ENCODE measurements at places on chromosomes 4 and X. TPM values are rescaled to one million over a fixed set of nuclear protein-coding genes. Genes with fewer than 3 reads are reported as not detected.

DNA sequence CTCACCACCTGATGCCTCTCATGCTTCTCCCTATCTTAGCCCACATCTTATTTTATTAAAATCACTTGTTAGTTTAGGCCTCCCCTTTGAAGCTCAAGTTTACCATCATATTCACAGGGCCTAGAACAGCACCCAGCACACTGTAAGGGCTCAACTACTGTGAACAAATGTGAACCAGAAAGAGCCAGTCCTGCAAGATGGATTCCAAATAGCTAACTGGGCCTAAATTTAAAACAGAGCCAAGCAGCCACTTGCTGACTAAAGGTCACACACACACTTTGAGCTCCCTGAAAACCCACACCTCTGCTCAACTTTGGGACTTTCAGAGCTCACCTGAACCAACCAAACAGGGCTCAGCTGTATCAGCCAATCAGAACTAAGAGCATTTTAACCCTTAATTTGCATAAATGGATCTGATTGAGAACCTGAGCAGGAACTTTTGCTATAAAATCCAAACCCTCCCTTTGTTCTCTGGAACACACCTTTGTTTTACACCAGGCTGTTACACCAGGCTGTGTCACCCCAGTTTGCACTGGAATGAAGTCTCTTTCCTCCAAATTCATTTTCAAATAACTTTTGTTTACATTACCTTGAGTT, 62.1 kb upstream of the EXOC1L start:
- DNase-seq = peak; percentile 14

DNA sequence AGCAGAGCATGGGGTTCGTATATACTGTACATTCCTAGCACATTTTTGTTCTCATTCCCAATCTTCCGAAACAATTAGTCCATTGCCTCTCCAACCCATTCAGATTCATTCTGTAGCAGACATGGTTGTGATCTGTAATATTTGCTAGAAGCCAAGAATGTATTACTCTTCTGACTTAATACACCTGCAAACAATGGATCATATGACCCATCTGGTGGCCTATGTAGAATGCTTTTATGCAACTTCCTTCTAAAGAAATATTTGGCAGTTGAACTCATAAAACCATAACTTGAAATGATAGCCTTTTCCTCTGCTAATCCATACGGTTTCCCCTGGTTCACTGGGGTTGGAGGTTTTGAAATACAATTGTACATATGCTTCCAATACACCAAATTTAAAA, 32.8 kb upstream of the SGMS2 start:
- no peak for DNase-seq

GRCh38 chr4:186500721-186501304, 54.6 kb downstream of the MTNR1A start:
- no peak for DNase-seq

DNA sequence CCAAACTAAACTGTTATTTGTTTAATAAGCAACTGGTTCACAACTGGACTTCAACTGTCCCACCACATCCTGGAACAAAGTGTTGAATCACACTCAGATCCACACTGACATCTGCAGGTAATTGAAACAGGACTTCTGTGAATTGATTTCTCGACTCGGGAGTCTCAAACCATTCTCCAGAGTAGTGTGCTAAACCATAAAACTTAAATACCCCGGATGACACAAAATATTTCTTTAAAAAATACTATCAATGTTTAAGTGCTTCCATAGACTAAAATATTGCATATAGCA, 95.4 kb upstream of the PLAC1 start:
- no peak for DNase-seq

GRCh38 chrX:46408553-46409407, 136.4 kb downstream of the ZNF674 start:
- DNase-seq = peak; percentile 78

DNA sequence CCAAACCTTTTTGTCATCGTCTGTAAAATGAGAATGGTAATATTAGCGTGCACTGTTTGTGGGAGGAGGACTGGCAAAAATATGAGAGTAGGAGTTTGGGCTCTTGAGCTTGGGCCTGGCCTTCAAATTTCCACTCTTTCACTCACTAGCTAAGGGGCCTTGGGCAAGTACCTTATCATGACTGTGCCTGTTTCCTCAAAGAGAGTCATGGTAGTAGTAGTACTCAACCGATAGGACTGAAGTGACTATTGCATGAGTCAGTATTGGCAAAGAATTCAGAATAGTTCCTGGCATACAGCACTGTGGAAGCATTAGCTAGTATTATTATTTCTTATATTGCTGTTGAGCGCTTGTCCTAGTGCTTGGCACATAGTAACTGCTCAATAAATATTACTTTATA, 16.0 kb upstream of the RBM3 start:
- DNase-seq = no peak

GRCh38 chr4:147971116-147971515, 239.2 kb downstream of the ARHGAP10 start:
- DNase-seq = no peak

DNA sequence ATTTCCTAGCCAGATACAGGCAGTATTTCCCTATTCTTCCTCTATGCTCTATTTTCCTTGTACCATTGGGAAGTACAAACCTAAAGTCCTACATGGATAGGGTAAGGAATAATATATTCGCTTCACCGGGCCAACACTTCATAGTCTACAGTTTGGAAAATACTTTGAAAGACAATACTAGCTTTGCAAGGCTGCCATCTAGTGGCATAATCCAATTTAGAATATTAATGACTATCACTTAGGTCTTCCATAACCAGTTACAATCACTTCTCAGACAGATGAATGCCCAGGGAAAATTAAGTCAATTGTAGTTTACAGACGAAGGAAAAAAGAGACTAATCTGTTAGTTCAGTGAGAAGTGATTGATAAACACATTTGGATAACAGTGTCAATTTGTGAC, 141.0 kb upstream of the FAM47C start:
- DNase-seq = no peak

DNA sequence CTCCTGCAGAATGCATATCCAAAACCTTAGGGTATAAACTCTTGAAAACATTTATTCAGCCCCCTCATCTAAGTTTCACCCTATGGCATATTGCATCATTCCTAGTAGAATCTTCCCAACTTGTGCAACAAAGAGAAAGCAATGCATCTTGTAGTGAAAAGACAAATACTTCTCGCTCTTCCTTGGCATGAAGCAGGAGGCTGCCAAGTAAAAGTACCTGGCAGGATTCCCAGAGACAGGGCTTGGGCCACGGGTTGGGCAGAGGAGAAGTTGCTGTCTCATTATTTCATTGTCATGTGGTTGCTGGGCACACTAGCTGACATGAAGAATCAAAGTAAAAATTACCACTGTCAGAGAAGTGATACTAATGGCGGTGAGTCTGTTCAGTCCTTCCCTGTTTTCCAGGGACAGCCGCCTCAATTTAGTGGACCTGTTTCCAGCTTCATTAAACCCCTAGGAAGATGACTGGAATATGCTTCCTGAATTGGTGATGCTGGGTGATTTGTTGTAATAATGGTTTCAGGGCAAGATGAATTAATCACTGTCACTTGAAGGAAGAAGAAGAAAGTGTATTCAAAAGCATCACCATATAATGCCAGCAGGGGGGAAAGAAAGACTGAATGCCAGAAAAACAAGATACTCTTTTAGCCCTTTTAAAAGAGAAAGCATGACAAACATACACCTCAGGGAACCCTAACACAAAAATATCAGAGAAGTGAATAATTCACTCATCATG, 380.5 kb upstream of the IGFBP7 start:
- DNase-seq = no peak

- no peak for DNase-seq
Observed at GRCh38 chrX:125131164-125131563, 188.5 kb upstream of the TEX13C start.

GRCh38 chrX:10015723-10016518, 48.8 kb downstream of the CLDN34 start:
- no peak for DNase-seq

DNA sequence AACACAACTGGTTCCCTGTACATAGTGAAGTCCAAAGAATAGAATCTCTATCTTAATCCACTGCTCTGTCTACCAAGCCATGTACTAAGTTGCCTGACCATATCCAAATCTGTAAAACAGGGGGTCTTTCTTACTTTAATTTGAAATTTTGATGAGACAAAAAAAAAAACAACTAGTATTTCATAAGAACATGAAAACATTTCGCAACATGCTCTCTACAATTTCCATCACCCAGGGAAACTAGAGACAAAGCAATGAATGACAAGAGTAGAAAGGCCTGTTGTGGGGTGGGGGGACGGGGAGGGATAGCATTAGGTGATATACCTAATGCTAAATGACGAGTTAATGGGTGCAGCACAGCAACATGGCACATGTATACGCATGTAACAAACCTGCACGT, 279.9 kb downstream of the PPP3CA start:
- no peak for DNase-seq

GRCh38 chr4:17889692-17890091, 78.9 kb downstream of the NCAPG start:
- no peak for DNase-seq

GRCh38 chr4:32700838-32701237, 1980.7 kb downstream of the PCDH7 start:
- DNase-seq = no peak

DNA sequence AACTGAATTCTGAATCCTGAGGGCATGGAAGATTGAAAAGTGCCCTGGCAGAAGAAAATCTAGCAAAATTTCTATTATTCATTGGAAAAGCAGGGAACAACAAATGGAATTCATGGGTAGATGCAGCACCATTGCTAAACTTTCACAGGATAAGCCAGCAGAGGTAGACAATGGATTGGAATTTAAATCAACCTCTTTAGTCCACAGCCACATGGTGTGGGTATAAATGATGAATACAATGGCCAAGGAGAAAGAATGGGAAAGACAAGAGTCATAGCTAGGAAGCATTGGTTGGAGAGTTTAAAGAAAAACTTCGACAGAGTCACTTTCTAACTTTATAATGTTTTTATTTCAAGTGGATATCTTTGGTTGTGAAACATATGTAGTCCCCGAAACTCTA, 332.8 kb upstream of the PUDP start:
- no peak for DNase-seq

DNA sequence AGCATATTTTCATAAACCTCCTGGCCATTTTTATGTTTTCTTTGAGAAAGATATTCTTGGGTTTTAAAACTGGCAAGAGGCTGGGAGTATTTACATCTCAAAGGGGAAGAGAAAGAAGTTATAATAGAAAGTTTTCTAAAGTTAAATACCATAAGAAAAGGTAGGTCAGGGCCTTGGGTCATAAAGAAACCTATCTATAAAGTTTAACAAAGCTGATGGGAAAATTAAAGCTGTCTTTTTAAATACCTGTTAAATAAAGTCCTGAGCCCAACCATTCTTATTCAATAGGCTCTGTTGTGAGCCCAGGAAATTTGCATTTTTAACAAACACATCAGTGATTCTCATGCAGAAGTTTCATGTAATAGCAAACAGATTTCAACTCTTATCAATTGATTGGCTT, 451.8 kb upstream of the INTU start:
- no peak for DNase-seq

DNA sequence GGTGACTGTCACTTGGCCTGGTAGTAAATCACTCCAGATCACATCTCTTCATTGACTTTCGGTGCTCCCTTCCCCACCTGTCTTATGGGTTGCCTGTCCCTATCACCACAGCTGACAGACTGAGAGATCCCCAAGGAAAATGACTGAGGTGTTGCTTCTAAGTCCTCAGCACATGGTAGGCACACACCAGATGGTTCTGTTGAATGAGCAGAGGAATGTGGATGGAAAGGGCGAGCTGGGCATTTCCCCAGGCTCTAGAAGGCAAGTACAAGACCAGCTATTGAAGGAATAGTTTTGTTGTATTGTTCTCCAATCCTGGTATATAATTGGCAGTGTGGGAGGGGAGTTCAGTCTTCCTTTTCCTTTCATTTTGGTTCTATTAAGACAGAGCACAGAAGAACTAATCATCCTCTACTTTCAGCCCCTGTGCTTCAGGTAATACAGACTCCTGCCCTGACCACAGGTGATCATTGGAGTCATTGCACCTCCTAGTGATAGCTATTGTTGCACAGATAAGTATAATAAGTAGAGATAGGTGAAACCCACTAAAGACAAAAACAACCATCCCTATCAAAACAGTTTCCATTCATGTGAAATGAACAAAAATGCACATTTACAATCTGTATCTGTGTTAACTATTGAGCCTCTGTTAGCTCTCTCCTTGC, 158.6 kb downstream of the TRAM1L1 start:
- no peak for DNase-seq

DNA sequence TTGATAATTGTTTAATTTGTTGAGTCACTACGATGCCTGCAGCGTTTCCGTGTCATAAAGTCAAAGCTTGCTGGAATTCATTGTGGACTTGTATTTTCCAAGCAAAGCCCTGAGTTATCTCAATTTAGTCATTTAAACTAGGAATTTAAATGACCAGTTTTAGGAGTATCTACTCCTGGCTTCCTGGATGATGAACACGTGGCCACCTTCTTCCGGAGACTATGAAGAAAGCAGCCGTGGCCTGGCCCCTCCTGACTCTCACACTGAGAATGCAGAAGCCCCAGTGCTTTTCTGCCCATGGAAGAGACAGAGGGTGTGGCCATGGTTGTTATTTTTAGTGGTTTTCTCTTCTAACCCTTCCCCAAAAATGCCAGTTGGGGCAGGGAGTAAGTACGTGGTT, 250.7 kb upstream of the GATB start:
- no peak for DNase-seq

DNA sequence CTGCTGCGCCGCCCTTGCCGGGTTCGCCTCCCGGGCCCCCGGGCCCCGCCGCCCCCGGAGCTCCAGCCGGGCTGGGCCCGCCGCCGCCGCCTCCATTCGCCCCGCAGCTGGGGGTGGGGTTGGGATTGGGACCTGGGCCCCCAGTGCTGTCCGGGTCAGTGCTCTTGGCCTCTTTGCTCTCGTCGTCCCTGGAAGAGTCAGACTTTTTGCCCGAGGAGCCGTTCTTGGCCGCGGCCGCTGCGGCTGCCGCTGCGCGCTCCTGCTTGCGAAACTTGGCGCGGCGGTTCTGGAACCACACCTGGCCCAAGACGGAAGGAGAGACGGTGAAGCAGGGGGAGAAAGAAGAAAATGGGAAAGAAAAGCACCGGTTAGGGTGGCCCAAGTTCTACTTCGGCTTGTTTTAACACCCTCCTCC, 2.5 kb downstream of the PHOX2B start:
- DNase-seq = no peak

- no peak for DNase-seq
Observed at GRCh38 chr4:84277923-84278322, 221.2 kb downstream of the NKX6-1 start.

DNA sequence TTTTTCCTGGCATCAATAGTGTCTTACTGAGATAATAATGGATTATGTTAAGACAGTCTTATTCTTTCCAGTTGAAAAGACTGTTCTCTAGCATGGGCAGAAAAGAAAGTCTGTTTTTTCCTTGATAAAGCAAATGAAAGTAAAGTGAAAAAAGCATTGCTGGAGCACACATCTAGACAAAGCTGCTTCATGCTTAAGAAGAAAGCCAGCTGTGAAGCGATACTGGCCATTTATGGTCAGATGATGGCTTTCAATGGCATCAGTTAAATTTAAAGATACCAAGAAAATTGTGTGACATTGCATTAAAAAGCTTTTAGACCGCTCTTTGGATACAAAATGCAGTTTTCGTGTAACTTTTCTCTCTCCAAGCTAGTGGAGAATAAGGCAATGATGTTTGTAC, 242.1 kb upstream of the TRAM1L1 start:
- no peak for DNase-seq

The UBQLN2 gene
- 20.6 TPM for total RNA-seq

The KCNIP4 gene
- not detected for total RNA-seq

The CLDN2 gene
- 0.27 TPM for total RNA-seq

The NR3C2 gene
- total RNA-seq = 121 TPM

The ITIH6 gene
- total RNA-seq = not detected

The ADH7 gene
- total RNA-seq = not detected

The MANBA gene
- total RNA-seq = 7.5 TPM

The FGD1 gene
- total RNA-seq = 3.0 TPM
